ENCODE measurements at places on chromosomes 12 and 14.

DNA sequence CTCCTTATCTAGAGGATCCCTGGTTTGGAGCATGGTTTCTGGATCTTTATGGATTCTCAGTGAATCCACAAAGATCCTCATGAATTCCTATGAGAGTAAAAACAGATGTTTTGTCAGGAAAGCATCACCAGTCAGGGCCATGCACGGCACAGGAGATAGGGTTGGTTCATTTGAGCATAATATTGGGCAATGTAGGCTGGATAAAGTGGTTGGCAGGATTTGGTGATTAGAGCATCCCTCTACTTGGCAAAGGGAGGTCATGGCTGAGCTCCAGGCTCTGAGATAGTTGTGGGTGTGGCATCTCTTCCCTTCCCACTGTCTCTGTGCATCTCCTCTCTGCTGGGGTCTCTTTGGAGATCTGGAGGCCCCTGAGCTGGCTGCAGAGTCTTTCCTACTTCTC lies 149.8 kb downstream of the DACT1 start:
- no peak for DNase-seq

- DNase-seq: no peak
Measured at GRCh38 chr12:47907851-47908454, 3.2 kb upstream of the VDR start.

DNA sequence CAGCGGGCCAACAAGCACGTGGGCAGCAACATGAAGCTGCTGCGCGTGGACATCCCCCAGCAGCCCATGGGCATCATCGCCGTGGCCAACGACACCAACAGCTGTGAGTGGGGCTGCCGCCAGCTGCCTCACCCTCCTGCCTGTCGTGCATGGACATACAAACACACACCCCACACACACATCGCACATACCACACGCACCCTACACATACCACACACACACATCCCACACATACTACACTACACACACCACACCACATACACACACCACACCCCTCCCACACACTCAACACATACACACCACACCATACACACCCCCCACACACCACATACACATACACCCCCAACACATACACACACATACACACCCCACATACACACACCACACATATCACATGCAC lies 25.2 kb upstream of the NXPH4 start:
- peak; percentile 12 for DNase-seq

DNA sequence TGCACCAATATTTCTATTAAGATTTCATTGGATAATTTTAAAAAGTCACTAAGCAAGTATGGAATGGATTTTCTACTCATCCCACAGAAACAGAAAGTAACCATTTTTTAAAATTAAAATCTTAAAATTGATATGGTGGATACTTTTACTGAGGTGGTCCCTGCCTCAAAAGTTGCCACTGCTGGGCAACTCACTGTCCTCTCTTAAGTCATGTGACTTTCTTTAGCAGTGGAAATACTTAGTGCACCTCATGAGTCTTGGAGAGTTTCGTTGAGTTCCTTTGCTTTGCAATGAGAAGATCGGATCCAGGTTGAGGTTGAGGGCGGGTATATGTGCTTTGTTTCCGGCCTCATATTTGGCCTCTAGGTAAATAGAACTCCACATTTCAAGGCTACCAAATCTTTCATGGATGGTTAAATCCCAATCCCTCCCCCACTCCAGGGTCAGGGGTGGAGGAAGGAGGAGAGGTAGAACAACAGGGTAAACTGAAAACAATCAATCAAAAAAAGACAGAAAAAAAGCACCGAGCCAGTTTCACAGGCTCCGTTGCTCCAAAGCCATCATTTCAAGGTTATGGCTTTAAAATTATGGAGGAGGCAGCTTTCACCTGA lies 39.5 kb upstream of the DUSP6 start:
- DNase-seq: no peak

DNA sequence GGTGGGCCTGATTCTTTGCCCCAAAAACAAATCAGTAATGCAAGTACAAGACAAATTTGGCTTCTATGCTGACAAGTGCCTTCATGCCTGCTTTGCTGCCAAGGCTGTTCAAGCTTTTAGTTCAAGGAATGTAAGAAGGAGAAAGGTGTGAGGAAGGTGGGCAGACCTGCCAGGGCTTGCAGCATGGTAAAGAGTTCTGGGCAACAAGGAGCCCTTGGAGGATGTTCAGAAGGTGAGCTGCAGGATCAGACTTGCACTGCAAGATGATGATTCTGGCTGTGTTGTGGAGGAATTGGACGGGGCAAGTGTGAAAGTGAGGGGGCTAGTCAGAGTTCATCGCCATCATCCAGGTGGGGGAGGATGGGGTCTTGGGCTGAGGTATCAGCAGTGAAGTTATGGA lies 167.9 kb downstream of the NUAK1 start:
- DNase-seq: no peak

- DNase-seq: no peak
Measured at GRCh38 chr14:104715871-104716270, 8.2 kb upstream of the ADSS1 start.

GRCh38 chr12:30764251-30764650 lies 9.5 kb upstream of the CAPRIN2 start:
- no peak for DNase-seq

- DNase-seq: no peak
Measured at GRCh38 chr12:132354211-132354981, 25.0 kb upstream of the GALNT9 start.

DNA sequence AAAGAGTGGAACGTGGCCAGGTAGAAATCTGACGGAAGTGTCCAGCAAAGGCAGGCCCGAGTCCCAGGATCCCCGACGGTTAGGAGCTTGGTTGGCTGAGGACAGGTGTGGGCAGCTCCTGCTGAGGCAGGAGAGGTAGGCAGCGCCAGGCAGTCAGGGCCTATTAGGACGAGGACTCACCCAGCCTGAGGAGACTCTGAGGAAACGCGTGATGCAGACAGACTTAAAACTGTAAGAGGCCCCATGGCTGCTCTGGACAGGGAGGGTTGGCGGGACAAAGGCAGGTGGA lies 255.7 kb upstream of the SFSWAP start:
- no peak for DNase-seq

DNA sequence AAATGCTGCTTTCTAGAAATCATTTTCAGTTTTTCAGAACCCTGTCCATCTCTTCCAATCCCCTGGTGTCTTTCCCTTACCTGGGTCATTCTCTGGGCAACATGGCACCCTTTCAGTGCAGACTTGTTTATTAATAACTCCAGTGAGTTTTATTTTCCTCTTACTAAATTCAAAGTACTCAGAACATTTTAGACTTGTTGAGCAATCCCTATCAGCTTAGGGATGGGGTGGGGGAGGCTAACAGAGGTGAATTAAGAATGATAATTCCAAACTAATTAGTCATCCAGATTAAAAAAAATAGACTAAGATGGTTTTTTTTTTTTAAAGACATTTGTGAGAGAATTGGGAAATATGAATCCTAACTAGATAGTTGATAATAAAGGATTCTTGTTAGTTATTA lies 10.7 kb downstream of the GPRC5A start:
- DNase-seq: peak; percentile 90

DNA sequence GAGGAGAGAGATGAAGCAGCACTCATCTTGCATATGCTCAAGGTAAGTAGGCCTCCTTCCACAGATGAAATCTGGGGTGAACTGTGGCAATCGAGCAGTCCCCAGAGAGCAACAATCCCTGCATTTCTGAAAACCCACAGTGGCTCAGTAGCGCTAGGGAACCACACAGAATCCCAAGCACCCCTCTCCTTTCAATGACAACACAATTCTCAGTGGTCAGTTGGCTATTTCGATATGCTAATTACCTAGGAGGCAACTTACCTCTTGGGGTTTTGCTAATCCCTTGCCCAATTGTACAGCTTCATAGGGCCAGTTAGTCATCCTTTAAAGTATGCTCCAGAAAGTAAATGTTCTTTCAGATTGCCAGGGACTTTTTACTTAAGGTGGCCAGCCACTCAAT lies 1035.7 kb downstream of the BCL11B start:
- no peak for DNase-seq

- no peak for DNase-seq
Measured at GRCh38 chr14:30240685-30241084, 313.0 kb upstream of the PRKD1 start.

DNA sequence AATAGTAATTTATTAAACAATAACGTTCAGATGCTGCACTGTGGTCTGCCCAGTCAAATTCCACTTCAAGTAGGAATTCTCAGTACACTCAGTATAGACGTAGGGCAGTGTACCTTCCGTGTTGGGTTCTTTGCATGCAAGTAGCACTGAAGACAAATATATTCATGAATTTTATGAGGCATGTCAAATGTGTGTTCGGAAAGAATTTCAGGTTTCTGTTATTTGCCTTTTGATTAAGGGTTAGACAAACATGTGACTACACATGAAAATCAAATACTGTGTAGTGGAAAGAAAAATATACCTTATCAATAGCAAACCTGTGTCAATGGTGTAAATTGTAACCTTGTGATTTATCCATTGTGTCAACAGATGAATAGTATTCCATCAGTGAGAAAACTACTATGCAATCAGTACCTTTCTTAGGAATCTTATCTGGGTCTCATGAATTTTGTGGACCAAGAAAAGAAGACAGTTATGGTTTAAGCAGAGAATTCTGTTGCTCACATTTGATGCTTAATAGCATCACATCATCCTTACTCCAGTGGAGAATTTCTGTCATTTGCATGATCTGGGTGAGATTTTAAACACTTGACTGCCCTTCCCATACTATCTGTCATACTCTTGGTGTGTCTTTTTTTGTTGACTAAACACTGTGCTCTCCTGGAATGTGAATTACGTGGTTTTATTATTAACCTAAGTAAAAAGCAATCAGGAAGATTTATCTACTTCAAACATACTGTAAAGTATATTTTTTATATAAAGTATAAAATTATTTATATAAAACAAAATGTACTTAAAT lies 13.3 kb downstream of the TMEM260 start:
- DNase-seq: no peak

GRCh38 chr12:26535826-26536225 lies 297.2 kb downstream of the ITPR2 start:
- no peak for DNase-seq

DNA sequence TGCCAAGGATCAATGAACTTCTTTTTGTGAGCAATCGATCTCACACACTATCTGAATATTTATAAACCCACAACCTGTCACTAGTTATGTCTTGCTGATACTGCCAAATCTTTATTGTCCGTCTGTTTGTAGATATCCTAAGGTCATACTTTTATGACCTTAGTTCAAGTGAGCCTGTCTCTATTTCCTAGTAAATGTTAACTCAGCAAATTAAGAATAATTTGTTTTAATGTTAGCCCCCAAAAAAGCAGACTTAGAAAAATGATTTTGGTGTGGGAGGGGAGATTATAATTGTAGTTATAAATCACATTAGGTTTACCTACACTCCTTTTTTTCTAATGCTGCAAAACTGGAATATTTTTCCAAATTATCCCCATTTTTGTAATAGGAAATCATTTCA lies 9.4 kb downstream of the STYK1 start:
- no peak for DNase-seq

DNA sequence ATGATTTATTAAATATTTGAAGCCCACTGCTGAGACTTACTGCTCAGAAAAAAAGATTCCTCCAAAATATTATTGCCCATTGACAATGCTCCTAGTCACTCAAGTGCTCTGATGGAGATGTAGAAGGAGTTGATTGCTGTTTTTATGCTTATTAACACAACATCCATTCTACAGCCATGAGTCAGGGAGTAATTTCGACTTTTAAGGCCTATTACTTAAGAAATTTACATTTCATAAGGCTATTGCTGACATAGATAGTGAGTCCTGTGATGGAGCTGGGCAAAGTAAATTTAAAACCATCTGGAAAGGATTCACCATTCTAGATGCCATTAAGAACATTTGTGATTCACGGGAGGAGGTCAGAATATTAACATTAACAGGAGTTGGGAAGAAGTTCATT lies 5.2 kb downstream of the KCNJ8 start:
- peak; percentile 54 for DNase-seq

DNA sequence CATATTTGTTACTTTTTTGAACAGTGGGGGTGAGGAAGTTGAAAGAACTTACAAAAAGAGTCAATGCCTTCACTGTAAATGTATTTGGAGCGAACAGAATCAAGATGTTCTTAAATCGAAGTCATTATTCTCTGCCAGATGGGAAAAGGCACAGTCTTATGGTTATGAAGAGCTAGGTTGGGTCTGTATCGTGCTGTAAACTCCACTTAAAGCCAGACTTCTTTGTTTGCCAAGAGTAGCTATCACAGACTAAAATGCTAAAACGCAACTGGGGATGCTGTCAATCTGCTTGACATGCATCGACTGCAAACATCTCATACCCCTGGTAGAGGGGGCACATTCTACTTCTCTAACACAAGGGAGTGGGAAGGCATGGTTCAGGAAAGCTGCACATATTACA lies 160.4 kb downstream of the DACT1 start:
- no peak for DNase-seq

DNA sequence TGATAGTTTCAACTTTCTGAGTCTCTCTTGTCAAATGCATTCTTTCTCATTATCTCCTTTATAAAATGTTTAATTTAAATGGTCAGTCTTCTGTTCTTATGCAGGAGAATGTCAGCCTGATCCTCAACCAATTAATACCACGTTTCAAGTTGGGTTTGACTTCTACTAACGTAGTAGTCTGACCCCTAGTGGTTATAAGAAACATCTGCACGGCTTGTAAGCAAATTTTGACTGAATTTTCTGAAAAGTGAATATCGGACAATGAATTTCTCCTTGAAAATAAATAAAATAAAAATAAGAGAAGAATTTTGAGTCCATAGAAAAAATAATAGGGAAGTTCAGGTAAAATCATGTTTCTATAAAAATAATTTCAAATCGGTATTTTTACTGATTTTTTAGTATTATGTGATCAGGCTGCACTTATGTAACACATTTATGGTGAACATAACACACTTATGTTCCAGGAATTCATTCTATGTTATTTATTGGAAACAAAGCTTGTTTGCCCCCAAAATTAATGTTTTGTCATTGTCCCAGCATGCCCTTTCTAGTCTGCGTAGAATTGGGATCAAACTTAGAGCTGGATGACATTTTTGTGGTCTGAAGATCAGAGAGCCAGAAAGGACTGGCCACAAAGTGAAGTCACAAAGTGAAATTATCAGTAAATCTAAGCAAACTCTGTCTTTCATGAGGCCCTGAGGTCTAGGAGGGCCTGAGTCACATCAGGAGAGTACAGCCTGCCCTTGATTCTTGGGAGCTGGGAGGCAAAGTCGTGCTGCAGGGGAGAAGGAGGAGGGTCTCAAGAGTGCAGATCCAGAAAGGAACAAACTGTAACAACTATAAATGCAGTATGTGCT lies 101.2 kb upstream of the STXBP6 start:
- peak; percentile 60 for DNase-seq

All from fibroblast of villous mesenchyme (primary cell).